ENCODE measurements at places on chromosomes 3 and 15.

DNA sequence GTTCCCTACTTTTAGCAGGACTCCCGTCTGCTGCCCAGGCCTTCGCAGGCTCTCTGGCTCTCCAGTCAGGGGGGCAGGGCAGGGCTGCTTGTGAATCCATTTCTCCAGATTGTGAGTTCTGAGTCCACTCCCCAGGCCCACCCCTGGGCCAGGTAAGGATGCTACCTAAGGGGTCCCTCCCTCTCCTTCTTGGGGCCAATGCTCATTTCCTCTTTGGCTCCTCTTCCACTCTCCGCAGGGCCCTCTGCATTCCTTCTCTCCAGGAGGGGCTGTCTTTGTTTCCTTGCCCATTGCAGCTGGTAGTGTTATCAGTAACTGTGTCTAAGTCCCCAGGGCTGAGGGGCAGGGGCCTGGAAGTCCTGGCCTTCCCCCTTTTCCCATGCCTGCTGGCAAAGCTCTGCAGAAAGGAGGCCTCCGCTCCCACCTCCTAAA, 13.0 kb upstream of the CACNA2D2 start:
- DNase-seq, result no peak

DNA sequence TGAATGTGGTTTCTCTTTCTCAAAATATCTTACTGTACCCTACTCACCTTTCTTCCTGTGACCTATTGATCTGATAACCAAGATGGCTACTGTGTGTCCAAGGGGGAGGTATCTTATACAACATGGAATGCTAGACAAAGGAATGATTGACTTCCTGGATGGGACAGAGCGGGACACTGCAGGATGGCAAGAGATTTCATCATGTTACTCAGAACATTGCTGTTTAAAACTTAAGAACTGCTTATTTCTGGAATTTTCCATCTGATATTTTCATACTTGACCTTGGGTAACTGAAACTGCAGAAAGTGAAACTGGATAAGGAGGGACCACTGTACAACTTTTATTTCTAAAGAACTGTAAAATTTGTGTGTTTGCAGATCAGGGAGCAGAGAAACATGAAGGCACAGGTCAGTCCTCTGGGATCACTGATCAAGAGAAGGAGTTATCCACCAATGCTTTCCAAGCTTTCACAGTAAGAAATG, 18.5 kb downstream of the CNOT10 start:
- no peak for DNase-seq

DNA sequence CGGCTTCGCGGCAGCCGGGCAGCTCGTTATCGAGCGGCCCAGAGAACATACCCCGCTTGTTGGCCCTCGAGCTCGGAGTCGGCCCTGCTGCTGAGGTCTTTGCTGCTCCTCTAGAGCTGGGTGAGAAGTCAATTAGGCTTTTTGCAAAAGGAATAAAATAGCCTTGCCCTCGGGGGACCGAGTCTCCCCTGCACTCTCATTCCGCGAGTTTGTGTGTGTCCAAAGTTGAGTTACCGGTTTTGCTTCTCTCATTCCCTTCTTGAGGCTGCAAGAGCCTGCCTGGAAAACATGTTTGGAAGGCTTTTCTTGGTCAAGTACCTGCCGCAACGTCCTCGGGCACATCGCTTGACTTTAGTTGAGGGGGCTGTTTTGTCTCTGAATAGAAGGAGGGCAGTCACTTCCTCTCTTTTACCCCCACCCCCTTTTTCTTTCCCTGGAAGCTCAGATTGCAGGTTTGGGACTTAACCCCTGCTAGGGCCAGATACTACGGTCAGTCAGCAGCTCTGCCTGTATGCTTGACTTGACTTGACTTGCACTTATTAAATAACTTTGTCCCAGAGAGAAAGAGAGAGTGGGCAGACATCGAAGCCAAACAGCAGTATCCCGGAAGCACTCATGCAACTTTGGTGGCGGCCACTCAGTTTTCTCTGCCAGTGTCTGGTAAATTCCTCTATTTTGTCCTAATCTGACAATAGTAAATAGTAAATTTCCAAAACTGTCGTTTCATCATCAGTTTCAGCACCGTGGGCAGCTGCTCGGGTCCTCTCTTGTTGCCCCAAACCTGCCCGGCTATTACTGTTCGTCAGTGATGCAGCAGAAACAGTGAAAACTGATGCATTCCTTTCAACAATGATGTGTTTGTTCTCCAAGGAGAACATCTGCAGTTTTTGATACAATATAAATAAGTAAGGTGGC, 609 bp downstream of the RNF13 start:
- peak; percentile 29 for DNase-seq

DNA sequence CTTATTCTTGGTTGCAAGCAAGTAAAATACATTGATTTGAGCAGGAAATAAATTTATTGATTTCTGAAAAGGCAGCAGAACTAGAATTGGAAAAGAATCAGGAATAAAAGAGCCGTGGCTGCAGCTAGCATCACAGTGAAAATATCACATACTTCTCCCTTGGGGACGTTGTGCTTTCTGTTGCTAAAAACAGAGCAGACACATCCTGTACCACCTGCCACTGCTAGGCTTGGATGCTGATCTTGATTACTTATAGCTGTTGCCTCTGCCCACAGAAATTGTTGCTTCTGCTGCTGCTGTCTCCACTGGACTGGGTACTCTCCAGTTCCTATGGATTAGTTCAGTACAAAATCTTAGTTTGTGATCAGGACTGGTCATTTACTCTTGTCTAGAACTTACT, 283.8 kb downstream of the C3orf38 start:
- no peak for DNase-seq

DNA sequence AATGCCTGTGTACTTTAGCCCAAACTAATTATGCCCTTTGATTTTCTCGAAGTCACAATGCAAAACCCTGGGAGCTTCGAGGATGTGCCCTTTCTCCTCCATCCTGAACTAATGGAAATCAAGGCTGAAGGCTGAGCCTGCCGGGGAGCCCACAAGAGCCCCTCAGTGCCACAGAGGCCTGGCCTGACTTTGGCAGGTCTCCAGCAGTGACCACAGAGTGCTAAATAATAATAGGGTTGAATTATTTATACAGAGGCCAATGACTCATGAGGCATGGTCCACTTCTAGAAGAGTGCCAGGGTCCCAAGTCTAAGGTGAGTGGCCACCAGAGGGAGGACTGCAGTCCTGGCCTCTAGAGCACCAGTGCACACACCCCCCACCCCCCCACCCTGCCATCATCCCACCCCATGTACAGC, 19.1 kb upstream of the GLCE start:
- no peak for DNase-seq

- DNase-seq, result no peak
Measured at GRCh38 chr3:77795013-77795412, 755.1 kb downstream of the ROBO2 start.

GRCh38 chr3:141460097-141460704, 26.6 kb upstream of the RASA2 start:
- peak; percentile 78 for DNase-seq

GRCh38 chr15:66564136-66565041, 1.4 kb downstream of the LCTL start:
- no peak for DNase-seq

DNA sequence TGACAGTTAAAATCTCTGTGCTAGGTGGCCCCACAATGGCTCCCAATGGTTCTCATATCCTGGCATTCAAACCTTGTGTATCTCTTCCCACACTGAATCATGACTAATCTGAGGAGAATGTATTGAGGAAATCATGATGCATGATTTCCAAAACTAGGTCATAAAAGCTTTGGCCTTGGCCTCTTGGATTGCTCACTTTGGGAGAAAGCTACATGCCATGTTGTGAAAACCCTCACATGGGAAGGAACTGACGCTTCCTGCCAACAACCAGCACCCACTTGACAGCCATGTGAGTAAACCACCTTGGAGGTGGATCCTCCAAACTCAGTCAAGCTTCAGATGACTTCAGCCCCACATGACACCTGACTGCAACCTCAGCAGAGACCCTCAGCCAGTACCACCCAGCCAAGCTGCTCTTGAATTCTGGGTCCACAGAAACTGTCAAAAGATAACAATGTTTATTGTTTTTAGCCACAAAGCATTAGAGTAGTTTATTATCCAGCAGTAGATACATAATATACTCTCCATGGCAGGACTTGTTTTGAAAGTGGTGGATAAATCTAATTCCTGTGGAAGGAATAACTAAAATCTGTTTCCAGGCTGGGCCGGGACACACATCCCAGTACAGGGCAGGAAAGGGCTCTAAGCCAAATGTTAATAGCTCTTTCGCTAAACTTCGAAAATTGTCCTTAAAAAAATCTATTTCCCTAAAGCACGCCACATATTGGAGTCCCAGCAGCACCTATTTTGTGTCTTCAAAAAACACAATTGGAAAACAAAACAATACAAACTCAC, 1.0 kb upstream of the ZNF620 start:
- no peak for DNase-seq

DNA sequence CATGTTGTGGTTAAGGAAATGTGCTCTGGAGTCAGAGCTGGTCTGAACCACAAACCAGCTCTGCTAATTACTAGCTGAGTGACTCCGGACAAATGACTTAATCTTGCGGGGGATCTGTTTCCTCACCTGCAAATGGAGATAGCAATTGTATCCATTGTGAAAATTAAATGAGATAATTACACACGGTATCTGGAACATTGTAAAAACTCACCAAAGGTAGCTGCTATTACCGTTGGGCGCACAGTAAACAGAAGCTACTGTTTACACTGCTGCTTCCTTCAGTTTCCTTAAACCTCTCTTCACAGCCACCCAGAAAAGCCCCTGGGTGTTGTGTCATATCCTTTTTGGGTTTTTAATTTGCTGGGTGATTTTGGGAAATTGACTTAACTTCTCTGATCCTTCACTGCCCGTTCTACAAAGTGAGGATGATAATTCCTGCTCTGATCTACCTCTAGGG, 107.8 kb downstream of the MEGF11 start:
- DNase-seq, result no peak

GRCh38 chr3:114451051-114451451, 157.2 kb downstream of the TIGIT start:
- no peak for DNase-seq

- DNase-seq, result no peak
Measured at GRCh38 chr15:76169018-76169417, 109.2 kb downstream of the TMEM266 start.

DNA sequence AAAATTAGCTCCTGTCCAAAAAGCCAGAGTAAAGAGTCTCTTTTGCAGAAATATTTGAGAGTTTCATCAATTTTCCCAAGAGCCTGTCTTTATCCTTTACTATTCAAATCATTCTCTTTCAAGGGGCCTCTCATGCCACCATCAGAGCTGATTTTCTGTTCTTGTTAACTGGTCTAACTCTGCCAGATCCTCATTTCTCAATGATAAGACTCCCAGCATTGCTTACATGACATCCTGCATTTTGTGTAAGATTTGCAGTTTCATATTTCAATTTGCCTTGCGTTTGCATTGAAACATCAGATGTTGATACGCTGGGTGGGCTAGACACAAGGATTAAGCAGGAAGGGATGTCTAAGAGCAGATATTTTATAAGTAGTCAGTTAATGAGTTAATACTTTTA, 228.7 kb downstream of the TBL1XR1 start:
- no peak for DNase-seq

GRCh38 chr3:48591886-48592518, 3.1 kb downstream of the COL7A1 start:
- DNase-seq, result no peak

- DNase-seq, result no peak
Measured at GRCh38 chr3:113697500-113698090, 1.2 kb upstream of the USF3 start.

- no peak for DNase-seq
Measured at GRCh38 chr3:52721002-52721729, 15.3 kb downstream of the SPCS1 start.

DNA sequence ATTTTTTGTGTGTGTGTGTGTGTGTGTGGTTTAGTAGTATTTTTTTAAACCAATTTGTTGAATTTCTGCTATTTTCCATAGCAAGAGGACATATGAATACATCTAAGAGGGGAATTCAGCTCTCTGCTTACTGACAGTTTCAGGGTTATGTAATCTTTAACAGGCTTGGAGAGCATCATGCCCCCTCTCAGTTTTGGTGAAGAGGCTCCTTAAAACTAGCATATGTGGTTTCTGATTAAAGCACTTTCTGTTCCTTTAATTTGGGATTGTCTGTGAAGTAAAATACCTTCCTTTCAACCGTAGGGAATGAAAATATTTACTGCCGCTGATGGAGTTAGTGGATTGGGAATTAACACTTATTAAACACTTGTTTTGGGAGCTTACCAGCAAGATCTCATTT, 19.4 kb upstream of the NFKBIZ start:
- DNase-seq, result no peak

- DNase-seq, result no peak
Measured at GRCh38 chr15:39102431-39102830, 478.4 kb upstream of the THBS1 start.

DNA sequence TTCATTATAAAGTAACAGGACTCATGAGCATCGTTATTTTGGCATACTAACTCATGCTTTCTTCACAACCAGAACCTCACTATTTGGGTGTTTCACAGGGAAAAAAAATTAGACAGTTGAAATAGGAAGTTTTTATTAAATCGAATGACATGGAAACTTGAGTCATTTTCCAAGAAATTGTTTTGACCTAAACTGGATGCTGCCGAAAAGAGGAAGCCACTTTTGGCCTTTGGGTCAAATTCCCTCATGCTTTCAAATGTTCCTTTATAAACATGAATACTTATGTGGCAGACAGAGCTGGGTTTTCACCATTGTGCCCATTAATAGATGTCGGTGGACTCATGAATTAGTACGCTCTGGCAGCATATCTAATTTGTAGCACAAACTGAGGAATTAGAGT, 224.9 kb downstream of the MCTP2 start:
- DNase-seq, result no peak

GRCh38 chr15:31302029-31302657, 24.5 kb upstream of the KLF13 start:
- peak; percentile 33 for DNase-seq

DNA sequence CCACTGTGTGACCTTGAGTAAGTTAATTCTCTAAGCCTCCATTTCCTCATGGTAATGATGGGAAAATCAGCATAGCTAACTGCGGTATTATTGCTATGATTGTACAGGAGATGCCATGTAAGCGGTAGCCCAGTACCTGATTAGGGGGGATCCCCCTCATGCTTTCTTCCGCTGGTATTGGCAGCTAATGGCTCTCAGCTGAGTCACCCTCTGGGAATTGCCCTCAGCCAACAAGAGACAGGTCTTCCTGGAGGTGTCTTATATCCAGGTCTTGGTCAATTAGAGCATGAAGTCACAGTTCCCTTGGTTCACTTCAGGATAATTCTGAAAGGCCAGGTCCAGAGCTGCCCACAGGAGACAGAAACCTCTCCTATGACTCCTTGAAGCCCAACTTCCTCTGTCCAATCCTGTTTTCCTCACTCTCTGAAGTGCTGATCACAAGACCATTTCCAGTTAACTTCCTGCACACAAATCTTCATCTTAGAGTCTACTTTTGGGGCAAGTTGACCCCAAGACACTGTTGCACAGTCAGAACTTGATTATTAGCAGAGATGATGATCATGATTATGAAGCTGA, 724.7 kb upstream of the ZNF385D start:
- no peak for DNase-seq

- no peak for DNase-seq
Measured at GRCh38 chr3:35723480-35724097, 84.3 kb downstream of the ARPP21 start.
